Dermis microvascular lymphatic vessel endothelial cell (primary cell): ENCODE measurements at places on chromosomes 3 and 15. TPM values are rescaled to one million over a fixed set of nuclear protein-coding genes. Genes with fewer than 3 reads are reported as not detected.

DNA sequence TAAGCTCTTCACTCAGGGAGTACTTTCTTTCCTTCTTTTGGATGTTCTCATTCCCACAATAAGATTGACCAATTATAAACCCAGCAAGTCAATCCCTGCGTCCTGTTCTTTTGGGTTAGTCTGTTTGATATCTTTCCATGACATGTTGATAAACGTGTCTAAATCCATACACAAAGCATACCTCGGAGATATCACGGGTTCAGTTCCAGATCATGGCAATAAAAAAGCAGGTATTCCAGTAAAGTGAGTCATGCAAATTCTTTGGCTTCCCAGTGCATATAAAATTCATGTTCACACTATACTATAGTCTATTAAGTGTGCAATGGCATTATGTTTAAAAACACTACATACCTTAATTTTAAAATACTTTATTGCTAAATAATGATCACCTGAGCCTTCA lies 667.7 kb downstream of the MAGI1 start:
- no peak for DNase-seq

- no peak for DNase-seq
These were observed 325.7 kb downstream of the OTOL1 start for GRCh38 chr3:161822291-161822690.

- DNase-seq: no peak
These were observed 204.7 kb upstream of the GAP43 start for GRCh38 chr3:115418583-115418982.

DNA sequence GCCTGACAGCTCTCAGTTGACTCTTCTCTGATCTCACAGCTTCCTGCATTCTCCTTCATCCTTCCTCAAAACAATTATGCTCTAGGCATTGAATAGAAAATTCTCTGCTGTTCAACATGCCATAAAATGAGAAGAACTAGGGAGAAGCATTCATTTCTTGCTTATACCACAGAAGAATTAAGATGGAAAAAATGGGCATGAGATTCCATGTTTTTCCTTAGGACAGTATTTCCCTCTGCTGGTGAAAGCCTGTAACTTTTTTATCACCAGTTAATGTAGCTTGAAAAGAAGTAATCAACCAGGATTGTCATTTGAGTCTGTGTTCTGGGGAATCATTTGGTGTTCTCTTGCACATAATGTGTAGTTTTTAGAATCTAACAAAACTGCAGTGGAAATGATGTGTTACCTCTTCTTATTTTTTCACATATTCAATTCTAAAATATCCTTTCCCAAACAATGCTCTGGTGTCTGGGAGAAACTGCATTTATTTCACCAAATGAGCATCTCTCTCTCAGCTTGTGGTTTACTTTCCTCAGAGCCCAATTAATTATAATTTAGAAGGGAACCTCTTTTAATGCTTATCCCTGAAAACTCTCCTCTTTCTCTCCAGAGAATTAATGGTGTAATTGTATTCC lies 92.8 kb upstream of the DCBLD2 start:
- peak; percentile 60 for DNase-seq

DNA sequence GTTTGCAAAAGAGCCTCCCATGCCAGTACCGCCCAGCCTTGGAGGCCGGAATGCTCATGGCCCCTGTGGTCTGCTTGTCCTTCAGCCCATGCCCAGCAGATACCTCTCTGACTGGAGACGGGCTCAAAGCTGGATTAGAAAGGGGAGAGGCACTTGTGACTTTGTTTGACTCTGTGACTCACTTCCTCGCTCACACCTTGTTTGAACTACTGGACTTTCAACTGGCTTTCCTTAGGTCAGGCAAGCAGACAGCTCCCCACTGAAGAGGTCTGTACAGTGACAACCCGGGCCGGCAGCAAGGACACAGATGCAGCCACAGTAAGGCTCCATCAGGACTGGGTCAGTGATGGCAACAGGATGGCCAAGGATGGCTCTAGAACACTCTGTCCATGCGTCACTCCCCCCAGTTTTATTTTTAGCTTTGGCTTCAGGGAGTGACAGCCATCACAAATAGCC lies 98.6 kb upstream of the ABHD17C start:
- peak; percentile 15 for DNase-seq

GRCh38 chr3:150451329-150452048 lies 43.4 kb downstream of the TSC22D2 start:
- no peak for DNase-seq

DNA sequence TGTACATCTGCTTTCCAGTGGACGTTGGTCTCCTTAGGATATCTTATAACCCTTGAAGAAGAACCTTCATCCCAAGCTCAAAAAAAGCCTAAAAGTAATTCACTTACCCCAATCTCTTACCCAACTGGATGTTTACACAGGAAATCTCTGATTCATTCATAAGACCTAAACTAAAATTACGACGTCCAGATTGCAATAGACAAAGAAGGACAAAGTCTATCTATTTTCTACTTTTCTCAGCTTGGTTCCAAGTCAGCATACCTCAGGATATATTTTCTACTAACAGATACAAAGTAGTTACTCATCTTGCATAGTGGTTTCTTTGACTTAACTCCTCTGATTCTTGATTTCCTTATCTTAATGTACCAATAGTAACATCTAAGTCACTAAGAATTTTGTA lies 669.9 kb downstream of the OTOL1 start:
- DNase-seq: no peak

DNA sequence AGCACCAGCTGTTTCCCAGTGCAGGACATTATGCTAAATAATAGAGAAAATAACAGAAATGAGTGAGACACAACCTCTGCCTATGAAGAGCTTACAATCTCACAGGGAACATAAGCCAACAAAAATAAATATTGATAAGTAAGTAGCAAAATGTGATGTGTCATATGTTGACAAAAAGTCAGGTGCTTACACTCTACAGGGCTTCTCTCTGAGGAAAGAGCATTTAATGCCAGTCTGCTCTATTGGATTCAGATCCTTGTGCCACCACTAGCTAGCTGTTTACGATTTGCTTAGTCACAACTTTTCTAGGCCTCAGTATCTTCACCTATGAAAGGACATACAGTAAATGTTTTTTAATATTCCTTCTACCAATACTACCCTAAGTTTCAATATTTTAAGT lies 500.9 kb upstream of the NAALADL2 start:
- DNase-seq: no peak

GRCh38 chr3:119330858-119331257 lies 36.7 kb downstream of the ARHGAP31 start:
- DNase-seq: no peak

- DNase-seq: no peak
These were observed 48.7 kb upstream of the OCA2 start for GRCh38 chr15:28147801-28148200.

DNA sequence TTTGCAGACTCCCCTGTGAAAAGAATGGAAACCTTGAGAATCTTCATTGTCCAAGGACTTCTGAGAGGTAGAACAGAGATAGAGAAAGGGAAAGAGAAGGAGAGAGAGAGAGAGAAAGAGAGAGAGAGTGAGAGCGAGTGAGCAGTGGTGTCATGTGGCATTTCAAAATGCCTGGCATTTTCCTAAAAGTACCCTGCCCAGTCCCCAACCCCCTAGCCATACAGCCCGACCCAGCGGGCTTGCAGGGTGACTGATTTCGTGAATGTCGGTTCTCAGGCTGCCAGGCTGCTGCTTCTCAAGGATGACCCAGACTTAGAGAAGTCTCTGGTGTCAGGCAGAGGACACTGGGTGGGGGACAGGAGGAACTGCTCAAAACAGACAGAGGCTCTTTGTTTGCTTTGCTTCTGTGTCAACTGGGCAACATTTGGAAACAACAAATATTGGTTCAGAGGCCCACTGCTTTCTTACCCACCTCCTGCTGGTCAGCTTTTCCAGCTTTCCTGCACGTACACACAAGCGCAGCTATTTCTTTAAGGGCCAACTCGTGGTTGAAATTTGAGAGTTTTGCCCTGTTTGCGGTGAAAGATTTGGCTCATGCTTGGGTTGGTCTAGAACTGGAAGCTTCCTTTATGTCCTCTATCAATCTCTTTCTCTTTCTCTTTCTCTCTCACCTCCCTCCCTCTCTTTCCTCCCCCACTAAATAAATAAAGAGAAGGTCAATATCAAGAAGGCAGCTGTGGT lies 3.7 kb upstream of the TF start:
- no peak for DNase-seq

GRCh38 chr15:74221399-74222239 lies 14.5 kb upstream of the CCDC33 start:
- no peak for DNase-seq

GRCh38 chr3:16693820-16694219 lies 88.6 kb upstream of the DAZL start:
- no peak for DNase-seq

DNA sequence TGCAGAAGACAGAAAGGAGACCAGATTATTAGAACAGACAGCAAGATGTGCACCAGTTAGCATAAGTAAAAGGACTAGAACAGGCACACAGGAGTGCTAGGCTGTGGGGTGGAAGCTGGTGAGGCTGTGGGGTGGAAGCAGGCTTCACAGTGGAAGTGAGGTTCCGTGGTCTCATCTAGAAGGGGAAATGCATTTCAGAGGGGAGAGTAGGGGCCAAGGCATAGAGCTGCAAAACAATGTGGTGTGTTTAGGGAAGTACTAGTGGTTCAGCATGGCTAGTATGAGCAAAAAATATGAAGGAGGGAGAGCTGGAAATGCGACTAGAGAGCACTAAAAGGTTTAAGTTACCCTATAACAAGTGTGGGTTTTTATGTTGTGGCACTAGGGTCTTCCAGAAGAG lies 6.5 kb downstream of the POPDC2 start:
- no peak for DNase-seq

DNA sequence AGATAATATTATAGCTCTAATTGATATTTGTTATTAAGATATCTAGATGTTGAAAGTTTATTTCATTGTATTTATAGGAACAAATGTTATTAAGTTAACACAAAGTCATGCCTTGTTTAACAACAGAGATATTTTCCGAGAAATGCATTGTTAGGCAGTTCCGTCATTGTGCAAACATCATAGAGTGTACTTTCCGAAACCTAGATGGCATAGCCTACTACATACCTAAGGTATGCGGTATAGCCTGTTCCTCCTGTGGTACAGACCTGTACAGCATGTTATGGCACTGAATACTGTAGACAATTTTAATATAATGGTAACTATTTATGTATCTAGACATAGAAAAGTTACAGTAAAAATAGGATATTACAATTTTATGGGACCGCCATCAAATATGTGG lies 114.3 kb downstream of the NAALADL2 start:
- no peak for DNase-seq

GRCh38 chr15:67307156-67307555 lies 52.6 kb downstream of the IQCH start:
- DNase-seq: no peak

DNA sequence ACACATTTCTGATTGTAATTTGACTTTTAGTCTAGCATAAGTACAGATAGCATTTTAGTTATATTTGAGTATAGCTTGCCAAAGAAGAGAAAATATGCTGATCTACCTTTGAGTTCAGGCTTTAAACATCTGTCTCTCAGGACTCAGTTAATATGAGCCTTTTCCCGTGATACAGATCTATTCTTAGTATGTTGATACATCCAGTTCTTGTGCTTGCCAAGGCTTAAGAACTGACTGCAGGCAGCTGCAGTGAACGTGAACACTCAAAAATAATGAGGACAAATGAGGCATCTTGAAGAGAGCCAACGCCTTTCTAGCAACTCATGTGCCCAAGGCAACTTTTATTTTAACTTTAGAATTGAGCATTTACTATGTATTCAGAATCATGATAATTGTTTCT lies 325.5 kb downstream of the SI start:
- no peak for DNase-seq

GRCh38 chr3:57783186-57784088 lies 27.3 kb downstream of the SLMAP start:
- no peak for DNase-seq

DNA sequence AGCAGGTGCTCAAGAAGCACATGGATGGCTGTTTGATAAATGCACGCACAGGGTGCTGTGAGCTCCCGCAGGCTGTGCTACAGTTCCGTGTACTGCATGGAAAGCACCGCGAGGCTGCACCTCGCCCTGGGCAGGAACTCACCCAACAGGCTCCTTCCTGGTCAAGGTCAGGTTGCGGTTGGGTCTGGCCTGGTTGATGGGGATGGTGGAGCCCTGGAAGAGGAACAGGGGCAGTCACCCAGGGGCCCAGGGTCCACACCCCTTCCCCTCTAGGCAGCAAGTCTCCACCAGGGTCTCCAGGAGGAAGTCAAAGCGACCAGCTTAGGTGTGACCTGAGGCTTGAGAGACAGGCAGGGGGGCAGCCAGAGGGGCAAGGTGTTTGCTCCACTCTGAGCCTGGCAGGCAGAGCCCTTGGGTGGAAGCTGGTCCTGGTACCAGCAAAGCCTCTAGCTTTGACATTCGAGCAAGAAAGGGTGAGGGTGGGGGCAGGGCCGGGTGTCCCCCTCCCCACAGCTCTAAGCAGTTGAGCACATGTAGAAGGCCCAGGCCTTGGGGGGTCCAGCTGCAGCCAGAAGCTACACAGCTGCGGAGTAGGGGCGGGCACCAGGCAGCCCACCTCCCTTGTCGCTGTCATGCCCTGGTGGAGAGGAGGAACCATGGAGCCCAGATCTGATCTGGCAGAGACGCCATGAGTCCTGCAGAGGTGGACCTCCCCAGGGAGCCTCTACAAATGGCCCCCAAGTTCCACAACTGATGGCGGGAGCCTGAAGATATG lies 46.3 kb upstream of the SLC41A3 start:
- DNase-seq: peak; percentile 32

GRCh38 chr3:172332256-172333041 lies 115.8 kb downstream of the GHSR start:
- peak; percentile 46 for DNase-seq

DNA sequence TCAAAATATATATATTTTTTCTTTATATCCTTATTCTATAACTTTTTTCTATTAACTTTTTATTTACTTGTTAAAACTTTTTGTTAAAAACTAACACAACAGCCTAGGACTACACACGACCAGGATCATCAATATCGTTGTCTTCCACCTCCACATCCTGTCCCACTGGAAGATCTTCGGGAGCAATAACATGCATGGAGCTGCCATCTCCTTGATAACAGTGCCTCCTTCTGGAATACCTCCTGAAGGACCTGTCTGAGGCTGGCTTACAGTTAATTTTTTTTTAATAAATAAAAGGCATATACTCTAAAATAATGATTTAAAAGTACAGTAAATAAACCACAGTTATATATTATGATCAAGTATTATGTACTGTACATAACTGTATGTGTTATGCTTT lies 58.9 kb downstream of the SFMBT1 start:
- DNase-seq: peak; percentile 3

- no peak for DNase-seq
These were observed 125.3 kb upstream of the CHRNA7 start for GRCh38 chr15:31905054-31905453.

The RASA2 gene
- 5.3 and 7.0 TPM in 2 replicates for total RNA-seq

The ULK4 gene
- total RNA-seq: 5.8 and 7.2 TPM in 2 replicates

The SLC51A gene
- total RNA-seq: not detected in 2 replicates

The LRRIQ4 gene
- total RNA-seq: under 0.01 TPM in 1 of 2 replicates, not detected in the other

The OR5K2 gene
- not detected in 2 replicates for total RNA-seq

The PLA2G4E gene
- not detected in 2 replicates for total RNA-seq

The IL20RB gene
- 0.51 and 0.63 TPM in 2 replicates for total RNA-seq

The PIGZ gene
- total RNA-seq: 2.6 and 4.6 TPM in 2 replicates

The CHRNA7 gene
- total RNA-seq: 0.38 and 0.64 TPM in 2 replicates

The SERINC4 gene
- not detected in 2 replicates for total RNA-seq
